ENCODE measurements at places on chromosomes 7 and 10.
A peak's percentile ranks its signal among the peaks of the same experiment; 100 is the strongest.

DNA sequence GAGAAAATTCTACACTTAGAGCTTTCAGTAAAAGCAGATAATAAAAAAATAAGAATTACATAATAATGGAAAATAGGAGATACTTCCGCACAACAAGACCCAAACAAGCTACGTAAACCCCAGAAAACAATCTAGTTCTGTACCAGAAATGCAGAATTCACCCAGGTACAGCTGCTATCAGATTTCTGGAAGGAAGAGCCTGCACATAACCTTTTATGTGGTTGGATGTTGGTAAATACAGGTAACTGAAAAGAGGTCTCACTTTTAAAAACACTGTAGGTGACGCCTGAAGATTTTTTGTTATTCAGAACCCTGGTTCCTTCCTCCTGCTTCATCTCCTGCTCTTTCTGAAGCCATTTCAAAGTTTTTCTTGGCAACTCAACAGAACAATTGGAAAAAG lies 29.9 kb downstream of the PANK1 start:
- no peak for DNase-seq

GRCh38 chr7:12757443-12757842 lies 70.0 kb downstream of the ARL4A start:
- DNase-seq = no peak

DNA sequence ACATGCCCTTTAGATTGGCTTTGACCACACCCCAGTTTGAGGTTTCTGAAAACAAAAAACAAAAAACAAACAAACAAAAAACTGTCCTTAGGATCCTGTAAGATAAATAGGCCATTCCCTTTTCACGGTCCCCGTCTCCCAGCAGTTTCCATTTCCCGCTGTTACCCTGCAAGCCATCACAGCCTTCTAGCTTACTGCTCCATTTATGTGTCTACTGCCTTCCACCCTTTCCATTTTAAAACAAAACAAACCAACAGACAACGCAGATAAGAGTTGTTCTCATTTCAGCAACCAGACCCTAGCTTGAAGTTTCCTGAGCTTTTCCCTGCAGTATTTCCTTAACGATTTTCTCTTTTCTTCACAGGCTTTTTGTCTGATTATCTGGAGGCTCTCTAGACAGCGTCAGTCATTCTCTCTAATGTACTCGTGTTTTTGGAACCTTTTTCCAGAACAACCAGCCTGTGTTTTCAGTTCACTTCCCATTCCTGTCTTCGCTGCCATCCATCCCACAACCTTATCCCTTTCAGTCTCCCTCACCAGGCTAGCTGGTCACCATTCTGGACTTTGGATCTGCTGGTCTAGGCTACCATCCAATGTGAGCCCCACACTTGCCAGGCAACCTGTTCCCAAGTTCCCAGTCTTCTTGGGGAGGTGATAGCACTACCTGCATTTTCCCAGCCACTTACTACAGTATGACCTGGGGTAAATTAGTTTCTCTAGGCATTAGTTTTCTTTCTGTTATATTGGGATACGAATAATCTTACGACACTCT lies 317.3 kb upstream of the FZD1 start:
- DNase-seq = no peak

GRCh38 chr10:121518333-121518732 lies 79.9 kb downstream of the FGFR2 start:
- no peak for DNase-seq

DNA sequence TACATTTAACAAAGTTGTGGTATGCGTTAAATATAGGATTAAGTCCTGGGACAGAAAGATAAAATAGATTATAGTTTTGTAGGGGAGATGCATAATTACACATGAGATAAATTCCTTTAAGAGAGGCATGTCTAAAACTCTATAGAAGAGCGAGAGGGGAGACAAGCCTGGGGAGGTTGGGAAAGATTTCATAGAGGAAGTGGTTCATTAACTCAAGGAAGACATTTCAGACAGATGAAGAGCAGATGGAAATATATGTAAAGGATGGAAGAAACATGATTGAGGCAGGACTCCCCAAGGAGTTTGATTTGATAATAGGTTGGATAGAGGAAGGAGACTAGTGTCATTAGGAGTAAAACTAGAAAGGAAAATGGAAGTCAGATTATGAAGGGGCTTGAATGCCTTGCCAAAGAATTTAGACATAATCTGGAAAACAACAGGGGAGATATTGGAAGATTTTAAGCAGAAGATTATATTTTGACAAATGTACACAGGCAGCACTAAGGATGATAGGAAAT lies 96.1 kb downstream of the PHTF2 start:
- no peak for DNase-seq

- DNase-seq = no peak
Observed at GRCh38 chr7:130912082-130912861, 178.3 kb upstream of the KLF14 start.

DNA sequence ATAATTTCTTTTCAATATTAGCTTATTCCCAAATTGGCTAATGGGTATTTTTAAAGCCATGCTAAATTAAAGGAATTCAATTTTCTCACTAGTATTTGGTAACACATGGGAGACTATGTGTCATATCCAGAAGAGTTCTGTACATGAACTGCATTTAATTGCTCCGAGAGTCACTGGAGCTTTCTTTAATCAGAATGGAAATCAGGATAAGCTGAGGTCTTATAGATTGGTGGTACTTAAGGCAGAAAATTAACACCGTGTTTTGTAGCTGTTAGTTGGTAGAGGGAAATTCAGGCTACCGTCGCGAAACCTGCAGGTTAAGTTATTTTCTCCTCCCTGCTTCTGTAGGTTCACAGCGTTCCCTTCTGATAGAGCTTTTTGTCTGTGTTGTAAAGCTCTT lies at the start of gene WEE2:
TSS of gene WEE2 (plus strand) at position 3 of the 400 bp plus-strand sequence. CDS start 406 bp downstream, outside the sequence.
- no peak for DNase-seq

- DNase-seq = no peak
Observed at GRCh38 chr10:17076626-17077345, 52.8 kb downstream of the CUBN start.

DNA sequence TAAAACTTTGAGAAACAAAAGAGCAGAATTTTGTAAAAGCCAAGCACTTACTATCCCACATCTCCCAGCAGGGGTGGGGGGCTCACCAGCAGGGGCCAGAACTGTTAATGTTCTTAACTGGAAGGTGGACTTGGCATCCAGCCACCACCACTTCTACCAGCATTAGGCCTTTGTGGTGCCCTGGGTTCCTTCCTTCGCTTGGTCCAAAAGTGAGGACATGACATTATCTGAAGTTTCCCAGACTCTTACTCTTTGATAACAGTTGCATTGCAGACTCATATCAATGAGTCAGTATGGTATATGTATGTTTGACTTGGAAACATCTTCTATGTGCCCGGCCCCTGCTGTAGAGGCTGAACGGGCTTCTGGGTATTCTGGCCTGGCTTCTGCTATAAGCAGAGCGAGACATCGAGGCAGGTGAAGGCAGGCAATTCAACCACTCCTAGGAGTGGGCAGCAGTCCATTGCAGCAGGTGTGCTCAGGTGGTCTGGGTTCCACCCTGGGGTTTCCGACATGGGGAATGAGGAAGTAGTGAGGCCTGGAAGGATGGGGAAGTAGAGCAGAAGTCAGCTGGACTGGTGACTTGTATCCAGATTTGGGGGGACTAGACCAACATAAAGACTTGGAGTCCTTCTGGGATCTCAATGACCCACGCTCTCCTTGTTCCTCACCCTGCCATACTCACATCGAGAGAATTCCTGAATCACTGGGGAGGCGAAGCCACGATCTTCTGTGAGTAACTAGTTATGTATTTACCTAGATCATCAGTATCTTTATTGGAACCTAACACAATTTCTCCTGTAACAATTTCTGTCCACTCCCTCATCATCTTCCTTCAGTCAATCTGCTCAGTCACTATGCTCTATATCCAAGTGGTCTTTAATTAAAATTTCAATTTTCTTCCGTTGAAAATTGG lies 4.1 kb downstream of the ZNF777 start:
- DNase-seq = no peak

DNA sequence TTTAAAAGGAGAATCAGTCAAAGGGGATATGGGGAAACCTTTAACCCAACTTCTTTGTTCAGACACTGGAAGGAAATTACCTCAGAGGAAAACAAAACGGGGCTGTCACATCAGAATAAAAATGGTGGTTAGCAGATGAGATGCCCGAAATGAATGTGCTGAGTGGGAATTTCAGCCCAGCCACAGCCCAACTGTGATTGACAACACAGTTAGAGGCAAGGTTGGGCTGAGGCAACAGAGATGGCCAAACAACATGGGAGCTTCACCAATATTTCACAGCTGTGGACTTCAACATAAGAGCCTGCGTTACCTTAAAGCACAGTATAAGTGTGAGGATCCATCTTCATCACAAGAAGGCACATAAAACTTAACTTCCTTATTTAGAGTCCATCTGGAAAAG lies 133.5 kb upstream of the PTPRZ1 start:
- no peak for DNase-seq

- DNase-seq = no peak
Observed at GRCh38 chr10:126090443-126090842, 194.1 kb downstream of the FANK1 start.

DNA sequence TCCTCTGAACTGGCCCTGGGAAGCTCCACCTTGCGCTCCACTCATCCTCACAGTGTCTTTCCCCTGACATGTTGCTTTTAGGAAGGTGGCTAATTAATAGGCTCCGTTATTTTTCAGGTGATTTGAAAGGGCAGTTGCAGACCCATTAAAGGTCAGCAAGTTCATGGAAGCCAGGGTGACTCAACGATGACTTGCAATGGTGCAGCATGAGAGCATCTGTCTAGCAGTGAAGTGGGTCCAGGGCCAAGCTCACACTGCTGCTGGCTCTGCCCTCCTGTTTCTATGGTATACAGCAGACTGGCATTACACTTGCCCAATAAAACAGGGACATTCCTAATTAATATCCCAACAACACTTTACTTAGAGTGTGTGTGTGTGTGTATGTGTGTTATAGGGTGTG lies 68.8 kb upstream of the WDR11 start:
- no peak for DNase-seq

DNA sequence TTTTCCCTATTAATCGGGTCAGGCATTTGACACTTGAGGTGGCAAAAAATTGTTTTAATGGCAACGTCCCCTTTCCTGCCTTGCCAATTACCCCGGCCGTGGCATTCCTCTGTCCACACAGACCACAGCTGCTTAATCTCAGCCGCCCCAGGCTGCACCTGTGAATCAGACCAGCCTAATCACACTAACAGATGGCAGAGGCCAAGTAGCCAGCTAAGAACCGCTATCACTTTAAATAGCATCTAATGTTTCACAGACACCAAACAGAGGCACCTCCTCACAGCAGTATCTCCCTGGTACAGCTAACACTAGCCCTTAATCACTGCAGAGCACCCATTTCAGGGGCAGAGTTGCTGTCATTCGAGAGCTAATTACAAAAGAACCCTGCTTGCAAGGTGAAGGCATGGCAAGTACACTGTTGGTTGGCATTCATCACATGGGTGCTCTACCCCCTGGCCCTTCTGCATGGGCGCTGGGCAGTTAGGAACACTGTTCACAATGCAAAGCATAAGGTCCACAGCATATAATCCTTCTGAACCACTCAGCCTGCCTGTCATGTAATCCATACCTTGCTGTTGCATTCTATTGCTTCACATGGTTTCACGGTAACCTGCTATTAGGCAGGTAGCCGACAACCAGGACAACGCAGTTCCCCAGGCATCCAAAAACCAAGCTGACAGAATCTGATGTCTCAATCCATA lies 38.8 kb downstream of the FGFR2 start:
- DNase-seq = peak; percentile 21

GRCh38 chr7:46969303-46970130 lies 612.4 kb downstream of the TNS3 start:
- DNase-seq = no peak

DNA sequence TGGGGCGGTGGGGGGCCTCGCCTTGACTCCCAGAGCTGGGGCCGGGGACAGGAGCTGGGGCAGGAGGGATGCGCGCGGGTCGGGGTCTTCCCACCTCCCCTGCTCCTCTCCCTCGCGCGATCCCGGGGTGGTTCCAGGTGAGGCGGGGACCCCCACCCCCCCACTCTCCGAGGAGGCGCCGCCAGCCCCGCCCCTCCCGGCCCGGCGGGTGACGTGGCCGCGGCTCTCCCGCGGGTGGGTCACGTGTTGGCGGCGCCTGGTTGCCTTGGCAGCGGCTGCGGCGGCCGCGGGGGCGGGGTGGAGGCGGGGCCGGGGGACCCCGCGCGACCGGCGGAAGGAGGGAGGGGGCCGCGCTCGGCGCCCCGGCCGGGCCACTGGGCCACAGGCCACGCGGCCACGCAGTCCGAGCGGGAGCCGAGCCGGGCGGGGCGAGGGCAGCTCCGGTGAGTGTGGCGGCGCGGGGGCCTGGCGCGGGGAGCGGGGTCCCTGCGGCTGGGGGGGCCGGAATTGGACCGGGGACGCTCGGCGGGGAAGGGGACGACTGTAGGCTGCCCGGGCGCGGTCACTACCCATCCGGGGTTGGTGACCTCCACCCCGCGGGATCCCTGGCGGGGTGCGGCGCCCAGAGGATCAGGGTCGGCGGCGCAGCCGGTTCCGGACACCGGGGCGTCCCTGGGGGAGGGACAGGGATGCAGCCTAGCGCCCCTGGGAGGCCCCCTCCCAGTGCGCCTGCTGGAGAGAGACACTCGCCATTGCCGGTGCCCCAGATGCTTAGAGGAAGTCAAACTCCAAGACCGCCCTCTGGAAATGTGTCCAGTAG lies at the start of gene ORAI2:
TSS of gene ORAI2 (plus strand) at position 357 of the 820 bp plus-strand sequence. CDS start 5,382 bp downstream, outside the sequence.
- peak; percentile 20 for DNase-seq

GRCh38 chr10:3043512-3044368 lies 23.6 kb upstream of the PFKP start:
- peak; percentile 35 for DNase-seq

DNA sequence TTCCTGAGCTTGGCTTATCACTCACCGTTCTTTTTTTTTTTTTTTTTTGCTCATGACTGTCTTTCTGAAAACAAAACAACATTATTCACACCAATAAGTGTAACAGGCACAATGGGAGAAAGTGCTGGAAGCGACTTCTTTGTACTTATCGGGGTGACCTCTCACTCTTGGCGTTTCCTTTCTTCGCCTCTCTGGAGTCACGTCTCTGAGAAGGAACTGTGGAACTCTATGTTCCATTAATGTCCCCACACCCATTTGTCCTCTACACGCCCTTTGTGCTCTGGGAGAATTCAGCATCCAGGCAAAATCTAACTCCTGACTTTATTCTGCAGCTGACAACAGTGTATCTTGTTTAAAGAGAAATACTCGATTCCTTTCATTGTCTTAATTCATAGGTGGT lies 70.8 kb upstream of the FAM204A start:
- DNase-seq = no peak

DNA sequence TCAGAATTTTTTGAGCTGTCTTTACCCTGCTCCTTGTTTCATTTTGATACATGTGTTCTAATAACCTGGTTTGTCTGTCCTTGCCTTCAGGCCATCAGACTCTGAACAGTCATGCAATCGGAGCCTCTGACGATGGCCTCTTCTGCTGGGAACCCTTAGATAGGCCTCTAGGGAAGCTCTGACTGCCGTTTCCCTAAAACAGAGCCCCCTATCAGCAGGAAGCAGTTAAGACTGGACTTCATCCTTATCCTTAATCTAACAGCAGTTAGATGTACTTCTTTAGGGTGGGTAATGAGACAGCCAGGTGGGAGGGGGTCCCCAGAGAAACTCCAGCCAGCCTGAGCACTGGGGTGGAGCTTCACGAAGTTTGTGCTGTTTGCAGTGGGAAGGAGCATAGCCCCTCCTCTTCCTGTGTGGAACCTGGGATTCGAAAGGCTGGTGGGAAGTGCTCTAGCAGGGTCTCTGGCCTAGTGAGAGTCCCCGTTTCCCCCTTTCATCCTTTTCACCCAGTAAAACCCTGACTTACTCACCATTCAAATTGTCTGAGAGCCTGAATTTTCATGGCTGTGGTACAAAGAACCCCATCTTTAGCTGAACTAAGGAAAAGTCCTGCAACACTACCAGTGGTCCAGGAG lies 28.4 kb upstream of the SORCS3 start:
- no peak for DNase-seq

GRCh38 chr7:143507094-143507518 lies 29.4 kb downstream of the TAS2R41 start:
- no peak for DNase-seq

GRCh38 chr7:148318102-148318811 lies 272.3 kb upstream of the C7orf33 start:
- no peak for DNase-seq
